ENCODE measurements at places on chromosomes 1 and 21.

DNA sequence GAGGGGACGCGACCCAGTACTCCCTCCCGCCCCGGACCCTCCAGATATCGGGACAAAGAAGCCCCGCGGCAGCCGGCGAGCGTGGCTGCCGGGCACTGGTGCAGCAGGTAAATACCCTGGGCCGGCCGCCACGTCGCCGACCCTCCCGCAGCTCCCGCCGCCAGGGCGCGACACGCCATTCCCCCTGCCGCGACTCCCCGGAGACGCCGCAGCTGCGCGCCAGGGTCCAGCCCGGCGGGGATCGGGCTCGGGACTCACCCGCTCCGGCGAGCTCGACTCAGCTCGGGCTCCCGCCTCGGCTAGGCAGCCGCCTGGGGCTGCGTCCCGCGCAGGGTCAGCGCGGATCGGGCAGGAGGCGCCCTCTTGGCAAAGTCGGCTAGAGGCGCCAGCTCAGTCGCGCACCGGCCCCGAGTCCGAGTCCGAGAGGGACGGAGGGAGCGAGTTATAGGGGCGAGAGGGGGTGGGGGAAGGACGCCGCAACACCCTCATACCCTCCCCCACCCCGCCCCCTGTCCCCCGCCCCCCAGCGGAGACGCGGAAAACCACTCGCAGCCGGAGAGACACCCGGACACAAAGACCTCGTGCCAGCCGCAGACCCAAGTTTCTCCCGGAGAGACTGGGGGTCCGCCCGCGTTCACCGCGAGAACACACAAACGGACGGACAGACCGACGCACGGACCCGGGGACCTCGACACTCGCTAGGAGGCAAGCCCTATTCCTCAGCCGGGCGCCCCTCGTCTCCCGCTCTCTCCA, 985 bp downstream of the SYT6 start:
- no peak for DNase-seq

- DNase-seq, result peak; percentile 93
Observed at GRCh38 chr1:33342041-33342723, 21.3 kb upstream of the A3GALT2 start.

GRCh38 chr1:243525085-243525487, 269.2 kb downstream of the SDCCAG8 start:
- peak; percentile 22 for DNase-seq

DNA sequence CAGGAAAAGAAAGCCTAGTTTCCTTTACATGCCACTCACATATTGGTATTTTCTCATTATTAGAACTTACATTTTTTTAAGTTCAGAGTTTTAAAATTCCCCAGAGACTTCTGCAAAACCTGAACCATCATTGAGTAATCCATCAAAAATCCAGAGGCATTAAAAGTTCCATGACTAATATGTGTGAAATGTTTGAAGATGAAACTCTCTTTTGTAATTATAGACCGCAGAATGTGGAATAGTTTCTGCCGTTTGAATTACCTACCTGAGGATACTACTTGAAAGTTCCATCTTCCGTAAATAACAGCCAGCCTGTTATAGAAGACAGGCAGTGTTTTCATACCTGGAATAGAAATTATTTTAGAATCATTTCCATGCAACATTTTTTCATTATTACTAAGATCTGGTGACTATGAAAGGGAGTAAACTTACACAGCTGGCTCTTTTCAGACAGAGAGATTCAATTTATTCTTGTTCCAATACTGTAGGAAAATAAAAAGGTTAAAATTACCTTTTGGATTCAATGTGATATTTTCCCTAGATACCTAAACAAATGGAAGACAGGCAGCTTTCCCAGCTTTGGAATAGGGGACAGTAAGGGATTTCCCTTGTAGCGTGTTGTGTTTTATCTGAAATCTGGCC, 131.4 kb downstream of the ST6GALNAC5 start:
- peak; percentile 15 for DNase-seq

DNA sequence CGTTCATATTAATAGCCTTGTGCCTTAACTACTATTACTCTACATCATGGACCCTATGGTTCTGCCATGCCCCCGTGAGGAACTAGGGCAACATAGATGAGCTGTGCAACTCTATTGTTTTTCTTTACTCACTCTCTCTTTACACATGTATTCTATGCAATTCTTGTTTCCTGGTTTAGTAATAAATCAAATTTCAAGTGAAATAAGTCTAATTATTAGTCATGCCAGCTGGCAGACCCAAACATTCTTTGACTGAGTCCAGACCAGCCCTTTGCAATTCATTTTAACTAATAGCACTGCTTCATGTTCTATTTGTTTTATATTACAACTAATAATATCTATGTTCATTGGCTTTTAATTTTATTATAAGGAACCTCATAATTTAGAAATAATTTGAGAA, 789.3 kb upstream of the ADAMTS5 start:
- no peak for DNase-seq

DNA sequence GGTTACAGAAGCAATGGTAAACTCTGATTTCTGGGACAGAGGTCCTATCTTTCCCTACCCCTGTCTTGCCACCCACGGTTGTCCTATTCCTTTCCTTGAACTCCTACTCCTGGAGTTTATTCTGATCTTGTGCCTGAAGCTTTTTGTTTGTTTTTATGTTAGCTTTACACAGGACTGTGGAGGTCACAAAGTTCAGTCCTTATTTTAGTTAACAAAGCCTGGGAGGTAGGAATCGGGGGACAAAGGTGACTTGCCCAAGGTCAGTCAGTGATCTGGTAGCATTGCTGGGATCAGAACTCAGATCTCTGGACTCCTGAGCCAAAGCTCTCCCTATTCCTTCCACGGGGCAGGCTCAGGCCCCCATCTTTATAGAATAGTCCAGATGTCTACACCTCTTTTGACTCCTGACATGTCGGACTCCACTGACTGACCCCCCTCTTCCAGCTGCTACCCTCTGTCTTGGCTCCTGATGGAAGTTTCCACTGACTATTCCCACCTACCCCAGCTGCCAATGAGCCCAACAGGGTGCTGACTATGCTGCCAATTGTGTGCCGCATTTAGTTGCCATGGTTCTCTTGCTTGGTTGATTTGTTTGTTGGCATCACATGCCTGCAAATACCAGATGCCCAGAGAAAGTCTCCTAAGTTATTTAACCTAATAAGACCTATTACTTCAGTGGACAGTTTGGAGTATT, 9.9 kb downstream of the F5 start:
- no peak for DNase-seq

GRCh38 chr1:13732971-13733667, 33.1 kb downstream of the PRDM2 start:
- DNase-seq, result no peak

- no peak for DNase-seq
Observed at GRCh38 chr1:23555270-23555985, 3.9 kb downstream of the ID3 start.

GRCh38 chr1:226397011-226397926, 10.6 kb downstream of the PARP1 start:
- no peak for DNase-seq

GRCh38 chr1:186985889-186986491, 157.2 kb downstream of the PLA2G4A start:
- DNase-seq, result no peak

GRCh38 chr1:46343705-46344104, 3.1 kb downstream of the NSUN4 start:
- no peak for DNase-seq

DNA sequence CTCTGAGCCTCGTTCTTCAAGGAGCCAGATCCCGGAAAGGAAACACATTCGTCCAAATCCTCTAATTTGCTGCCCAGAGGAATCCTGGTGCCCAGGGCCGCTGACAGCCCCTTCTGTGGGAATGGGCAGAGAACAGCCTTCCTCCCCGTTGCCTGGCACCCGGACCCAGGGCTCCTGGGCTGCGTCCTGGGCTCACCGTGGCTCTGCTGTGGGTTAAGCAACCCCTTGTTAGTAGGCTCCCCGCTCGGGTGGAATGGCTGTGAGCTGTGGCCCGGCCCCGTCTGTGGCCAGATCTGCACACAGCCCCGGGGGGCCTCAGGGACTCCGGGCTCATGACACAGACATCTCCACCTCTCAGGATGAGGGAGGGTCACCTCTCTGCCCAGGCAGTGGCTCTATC, 122.9 kb upstream of the ARHGEF16 start:
- no peak for DNase-seq
